ENCODE measurements at places on chromosomes 7 and 10.

DNA sequence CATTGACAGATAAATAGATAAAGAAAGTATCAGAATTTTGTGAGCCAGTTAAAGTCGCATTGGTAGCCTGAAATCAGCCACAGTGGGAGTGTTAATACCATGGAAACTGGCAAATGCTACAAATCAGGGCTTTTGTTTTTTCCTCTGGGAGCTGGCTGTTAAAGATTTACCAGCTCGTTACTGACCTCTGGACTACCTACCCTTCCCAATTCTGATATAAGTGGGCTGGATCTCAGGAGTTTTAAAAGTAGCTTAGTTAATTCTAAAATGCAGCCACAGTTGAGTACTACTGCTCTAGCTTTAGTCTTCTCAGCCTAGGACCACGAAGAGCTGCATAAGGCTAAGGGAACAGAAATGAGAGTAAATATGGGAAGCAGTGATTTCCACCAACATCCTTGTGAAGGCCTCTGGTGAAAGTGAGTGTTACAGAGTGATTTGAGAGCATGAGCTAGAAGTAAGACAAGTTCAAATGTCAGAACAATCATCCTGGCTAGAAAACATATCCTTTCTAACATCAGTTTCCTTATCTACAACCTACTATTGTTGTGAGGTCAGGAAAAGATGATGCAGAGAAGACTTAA, 53.2 kb downstream of the A1CF start:
- DNase-seq: no peak

DNA sequence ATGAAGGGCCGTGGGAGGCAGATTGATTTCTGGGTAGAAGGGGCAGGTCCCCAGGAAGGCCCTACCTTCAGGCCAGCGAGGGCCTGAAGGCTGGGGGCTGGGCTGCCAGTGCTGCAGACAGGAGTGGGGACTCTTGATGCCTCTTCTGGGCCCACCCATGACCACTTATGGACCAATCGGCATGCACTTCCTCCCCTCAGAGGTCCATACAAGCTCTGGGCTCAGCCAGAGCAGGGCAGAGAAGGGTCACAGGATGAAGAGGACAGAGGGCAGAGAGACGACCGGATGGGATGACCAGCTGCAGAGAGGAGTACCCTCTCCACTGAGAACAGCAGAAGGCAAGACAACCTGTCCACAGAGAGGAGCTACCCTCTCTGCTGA, 120.1 kb downstream of the DYNC2I1 start:
- DNase-seq: peak; percentile 37

DNA sequence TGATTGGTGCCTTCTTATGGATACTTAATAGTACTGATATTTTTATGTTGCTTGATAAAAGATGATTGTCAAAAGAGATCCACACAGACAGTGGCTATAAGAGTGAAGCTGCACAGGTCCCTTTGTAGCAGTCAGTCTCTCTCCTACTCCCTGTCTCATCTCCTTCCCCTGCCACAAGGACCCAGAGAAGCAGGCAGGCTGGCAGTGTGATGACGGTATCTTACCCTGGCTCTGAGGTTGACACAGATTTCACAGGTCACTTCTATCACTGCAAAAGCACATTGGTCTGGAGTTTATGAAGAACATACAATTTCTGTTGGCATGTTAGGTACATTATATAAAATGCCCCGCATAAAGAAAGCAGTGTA, 64.4 kb upstream of the AHR start:
- no peak for DNase-seq

DNA sequence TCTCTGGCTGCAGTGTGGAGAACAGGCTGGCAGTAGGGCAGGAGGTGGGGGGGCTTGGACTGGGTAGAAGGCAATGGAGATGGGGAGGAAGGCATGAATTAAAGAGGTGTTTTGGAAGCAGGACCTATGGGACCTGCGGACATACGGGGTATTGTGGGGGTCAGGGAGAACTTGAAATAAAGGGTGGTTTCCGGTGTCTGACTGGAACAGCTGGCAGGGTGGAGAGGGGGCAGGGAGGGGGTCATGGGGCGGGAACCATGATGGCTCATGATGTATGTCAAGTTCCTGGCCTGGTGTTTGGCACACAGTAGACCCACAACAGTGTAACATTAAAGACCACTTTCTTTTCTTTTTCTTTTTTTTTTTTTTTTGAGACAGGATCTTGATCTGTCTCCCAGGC, 5.5 kb downstream of the LHPP start:
- no peak for DNase-seq

DNA sequence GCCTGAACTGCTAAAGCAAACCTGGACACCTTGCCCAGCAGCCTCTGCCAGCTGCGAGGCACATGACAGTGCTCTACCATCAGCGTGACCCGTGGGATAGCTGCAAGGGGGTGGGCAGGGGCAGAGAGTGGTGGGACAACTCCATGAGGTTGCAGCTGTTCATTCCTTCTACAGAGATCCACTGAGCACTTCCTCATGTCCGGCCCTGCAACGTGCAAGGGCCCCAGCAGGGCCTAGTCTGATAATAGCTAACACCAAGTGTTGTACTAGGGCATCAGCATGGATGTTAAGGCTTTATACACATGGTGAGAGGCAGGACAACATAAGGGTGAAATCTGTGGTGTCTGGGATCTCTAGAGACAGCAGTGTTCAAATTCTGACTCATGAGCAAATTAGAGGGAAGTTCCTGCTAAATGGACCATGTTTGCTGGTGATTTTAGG, 14.3 kb downstream of the NOD1 start:
- no peak for DNase-seq

GRCh38 chr7:20114468-20114867, 102.7 kb downstream of the MACC1 start:
- peak; percentile 42 for DNase-seq

GRCh38 chr7:55570218-55570873, 2.0 kb downstream of the VOPP1 start:
- DNase-seq: no peak

DNA sequence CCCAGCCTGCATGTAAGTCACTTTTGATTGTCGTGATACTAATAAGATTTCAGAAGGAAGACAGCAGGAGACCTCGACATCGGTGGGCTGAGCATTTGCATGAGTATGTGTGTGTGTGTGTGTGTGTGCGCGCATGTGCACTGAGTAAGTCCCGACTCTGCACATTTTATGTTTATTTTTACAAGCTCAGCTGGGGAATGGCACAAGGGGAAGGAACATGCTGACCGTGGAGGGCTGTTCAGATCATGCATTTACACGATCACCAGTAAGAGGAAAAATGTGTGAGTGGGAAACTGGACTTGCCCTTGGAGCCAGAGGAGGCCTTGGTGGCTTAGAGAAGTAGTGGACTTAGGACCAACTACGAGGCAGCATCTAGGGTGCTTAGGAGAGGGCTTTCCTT, 41.3 kb downstream of the IL2RA start:
- no peak for DNase-seq

GRCh38 chr7:100682991-100683658, 9.6 kb downstream of the GNB2 start:
- peak; percentile 1 for DNase-seq

DNA sequence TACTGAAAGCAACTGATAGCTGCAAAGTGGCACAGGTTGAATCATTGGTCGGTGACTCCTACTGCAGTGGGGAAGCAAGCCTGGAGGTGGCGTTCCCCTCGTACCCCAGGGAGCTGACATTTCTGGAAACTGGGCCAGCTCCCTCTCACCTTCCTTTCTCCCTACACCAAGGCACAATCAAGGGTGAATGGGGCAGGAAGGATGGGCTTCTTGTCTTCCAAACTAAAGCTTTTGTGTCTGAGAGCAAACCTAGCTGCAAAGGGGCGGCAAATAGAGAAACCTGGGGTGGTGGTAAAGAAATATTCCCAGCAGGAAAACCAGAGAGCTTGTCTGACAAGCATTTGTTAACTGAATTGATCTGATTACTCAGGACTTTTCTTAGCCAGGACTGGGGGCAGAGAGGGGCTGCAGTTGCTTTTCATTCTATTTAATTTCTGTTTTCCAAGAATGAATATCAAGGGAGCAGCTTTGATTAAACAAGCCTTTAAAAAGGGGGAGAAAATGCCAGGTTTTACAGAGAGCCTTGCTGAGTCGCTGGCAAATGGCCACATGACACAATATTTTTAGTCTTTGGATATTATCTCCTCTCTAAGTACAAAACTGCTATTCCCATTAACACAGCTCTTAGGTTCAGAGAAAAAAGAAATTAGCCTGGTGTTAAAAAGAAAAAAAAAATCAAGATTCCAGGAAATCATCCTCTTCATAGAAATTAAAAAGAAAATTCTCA, 27.8 kb downstream of the CDHR3 start:
- no peak for DNase-seq

DNA sequence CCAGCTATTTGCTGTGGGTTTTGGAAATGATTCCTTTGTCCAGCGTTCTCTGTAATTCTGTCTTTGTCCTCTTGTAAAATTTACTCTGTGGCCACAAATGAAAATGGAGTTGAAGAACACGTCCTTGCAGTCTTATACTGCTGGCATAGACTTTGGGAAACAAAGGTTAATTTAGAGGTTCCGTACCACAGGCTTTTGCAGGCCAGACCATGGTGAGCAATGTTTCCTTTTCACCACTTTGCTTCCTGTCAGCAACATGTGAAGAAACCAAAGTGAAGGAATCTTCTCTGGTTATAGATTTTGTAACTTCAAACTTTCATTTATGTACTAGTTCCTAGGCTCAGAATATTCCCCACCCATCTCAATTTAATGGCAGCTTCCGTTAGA, 488.5 kb downstream of the MDFIC start:
- no peak for DNase-seq

DNA sequence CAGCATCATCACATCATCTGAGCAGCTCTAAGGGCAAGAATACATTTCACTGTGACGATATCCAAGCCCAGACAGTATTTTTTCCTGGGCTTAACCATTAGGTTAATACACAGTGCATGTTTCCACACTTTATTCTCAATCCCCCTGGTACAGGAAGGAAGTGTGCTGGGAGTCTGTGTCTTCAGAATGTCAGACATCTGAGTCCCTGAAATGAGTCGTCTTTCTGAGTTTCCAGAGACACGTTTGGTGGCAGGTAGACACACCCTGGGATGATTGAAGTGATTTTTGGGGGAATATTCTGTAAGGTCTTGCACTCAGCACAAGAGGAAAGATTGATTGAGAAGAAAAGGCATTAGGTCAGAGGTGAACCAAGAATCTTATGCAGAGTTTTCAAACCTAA, 13.1 kb upstream of the SHH start:
- DNase-seq: no peak

- no peak for DNase-seq
Measured at GRCh38 chr7:78099715-78100394, 301.3 kb downstream of the PHTF2 start.

DNA sequence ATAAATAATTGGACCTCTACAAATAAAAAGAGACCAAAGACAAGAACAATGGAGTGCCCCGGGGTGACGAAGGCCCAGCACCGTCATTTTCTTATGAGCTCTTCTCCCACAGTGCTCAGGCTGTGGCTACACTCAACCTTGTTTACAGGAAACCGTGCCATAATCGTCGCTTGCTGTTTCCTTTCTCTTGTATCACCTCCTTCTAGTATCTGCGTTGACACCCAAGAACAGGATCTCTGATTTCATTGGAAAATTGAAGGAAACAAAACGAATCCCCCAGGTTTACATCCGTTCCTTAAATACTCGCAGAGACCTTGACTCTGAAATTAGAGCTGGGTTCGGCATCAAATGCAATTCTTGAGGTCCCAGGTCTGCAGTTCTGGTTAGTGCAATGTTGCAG, 1.7 kb upstream of the IGFBP3 start:
- no peak for DNase-seq
